ENCODE measurements at places on chromosomes 1 and 21.

- no peak for DNase-seq
Observed at GRCh38 chr1:20202166-20202565, 15.8 kb upstream of the PLA2G2C start.

DNA sequence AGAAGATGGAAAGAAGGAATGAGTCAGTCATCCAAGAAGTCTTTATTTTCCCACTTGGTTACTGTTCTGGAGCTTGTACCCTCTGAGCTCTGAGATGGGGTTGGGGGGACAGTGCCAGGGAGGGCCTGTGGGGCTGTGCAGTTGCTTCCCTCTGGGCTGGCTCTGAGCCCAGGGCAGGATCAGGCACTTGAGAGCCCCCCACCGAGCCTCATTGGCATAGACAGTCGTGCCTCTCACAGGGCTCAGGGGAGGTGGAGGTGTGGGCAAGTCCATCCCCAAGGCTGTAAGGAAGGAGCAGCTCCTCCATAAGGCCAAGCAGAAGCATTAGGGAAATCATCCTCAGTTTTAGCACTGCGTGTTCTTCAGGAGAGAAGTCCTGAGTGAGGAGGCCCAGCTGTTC lies 2.5 kb upstream of the ARL8A start:
- DNase-seq = no peak

GRCh38 chr1:160362168-160362957 lies 4.5 kb upstream of the NHLH1 start:
- DNase-seq = no peak

DNA sequence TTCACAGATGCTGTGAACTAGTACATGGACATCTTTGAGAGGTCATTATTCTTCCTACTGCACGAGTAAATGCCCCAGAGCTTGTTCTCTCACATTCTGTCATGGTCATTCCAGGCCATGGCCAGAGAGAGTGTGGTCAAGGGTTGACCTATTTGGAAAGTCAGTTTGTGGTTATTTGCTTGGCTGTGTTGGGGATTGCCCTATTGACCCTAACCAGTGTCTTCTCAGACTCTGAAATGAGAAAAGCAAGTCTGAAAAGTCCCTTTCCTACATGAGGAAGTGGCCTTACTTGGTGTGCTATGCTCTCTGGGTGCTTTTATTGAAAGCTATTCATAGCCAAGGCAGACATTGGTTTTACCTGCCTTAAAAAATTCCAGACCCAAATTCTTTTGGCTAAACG lies 26.6 kb downstream of the CLIC6 start:
- no peak for DNase-seq

DNA sequence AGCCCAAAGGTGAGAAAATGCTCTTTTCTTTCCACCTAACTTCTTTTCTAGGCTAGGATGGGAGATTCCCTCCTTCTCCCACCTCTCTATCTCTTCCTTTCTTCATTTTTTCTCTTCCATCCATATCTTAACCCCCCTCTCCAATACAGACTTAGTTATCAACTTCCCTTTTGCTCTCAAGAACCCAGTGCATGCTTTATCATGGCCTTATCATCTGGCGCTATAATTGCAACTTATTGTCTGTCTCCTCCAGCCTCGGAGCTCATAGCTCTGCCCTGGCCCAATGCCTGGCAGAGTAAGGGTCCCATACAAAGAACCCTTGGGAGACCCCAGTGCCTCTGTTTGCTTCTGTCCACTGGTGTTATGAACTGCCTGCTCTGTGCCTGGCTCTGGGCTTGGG lies 71.0 kb upstream of the NFASC start:
- no peak for DNase-seq

GRCh38 chr1:19067182-19067911 lies 110.9 kb upstream of the IFFO2 start:
- DNase-seq = no peak

GRCh38 chr1:53625766-53626520 lies 113.0 kb downstream of the GLIS1 start:
- no peak for DNase-seq

GRCh38 chr1:147080006-147080661 lies 92.1 kb downstream of the PRKAB2 start:
- no peak for DNase-seq

DNA sequence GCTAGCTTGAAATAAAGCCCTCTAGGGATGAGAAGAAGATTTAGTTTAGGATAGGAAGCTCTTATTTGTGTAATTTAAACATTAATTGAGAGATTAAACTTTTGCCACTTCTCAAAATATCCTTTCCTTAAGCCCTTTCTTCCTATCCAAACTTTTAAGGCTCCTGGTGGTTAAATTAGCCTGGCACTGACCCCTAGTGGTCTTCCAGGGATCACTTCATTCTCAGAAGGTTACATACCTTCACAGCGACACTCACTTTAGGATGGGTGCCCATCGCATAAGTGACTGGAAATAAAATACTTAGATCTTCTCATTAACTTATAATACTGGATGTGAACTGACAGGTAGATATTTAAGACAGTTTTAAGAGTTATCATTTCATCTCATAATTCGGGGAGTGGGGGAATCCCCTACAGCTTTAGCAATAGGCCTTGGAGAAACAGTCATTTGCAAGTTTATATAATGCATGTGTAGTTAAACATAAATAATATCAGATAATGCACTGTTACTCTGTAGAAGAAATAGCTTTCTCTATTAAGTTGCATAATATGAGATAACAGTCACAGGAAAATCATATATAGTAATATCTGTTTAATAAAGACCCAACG lies 7.4 kb downstream of the LHX9 start:
- DNase-seq = no peak

- DNase-seq = no peak
Observed at GRCh38 chr1:81606656-81607055, 194.1 kb upstream of the ADGRL2 start.

GRCh38 chr1:52192436-52192835 lies 50.5 kb downstream of the ZFYVE9 start:
- no peak for DNase-seq

DNA sequence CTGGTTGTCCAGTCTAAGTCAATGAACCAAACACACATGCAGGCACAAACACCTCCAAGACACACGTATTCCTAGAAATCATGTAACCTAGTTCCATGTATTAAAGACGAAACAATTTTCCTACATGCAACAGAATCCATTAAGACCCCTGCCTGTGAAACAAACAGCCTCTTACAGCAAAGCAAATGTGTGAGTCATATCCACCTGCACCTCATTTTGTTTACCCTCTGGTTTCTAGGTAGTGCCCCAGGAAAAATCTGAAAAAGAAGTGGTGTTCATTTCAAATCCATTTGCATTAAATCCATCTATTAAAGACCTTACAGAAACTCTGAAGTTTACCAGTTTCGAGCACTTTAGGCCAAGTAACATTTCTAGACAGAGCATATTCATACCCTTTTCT lies 74.1 kb downstream of the VCAM1 start:
- no peak for DNase-seq

DNA sequence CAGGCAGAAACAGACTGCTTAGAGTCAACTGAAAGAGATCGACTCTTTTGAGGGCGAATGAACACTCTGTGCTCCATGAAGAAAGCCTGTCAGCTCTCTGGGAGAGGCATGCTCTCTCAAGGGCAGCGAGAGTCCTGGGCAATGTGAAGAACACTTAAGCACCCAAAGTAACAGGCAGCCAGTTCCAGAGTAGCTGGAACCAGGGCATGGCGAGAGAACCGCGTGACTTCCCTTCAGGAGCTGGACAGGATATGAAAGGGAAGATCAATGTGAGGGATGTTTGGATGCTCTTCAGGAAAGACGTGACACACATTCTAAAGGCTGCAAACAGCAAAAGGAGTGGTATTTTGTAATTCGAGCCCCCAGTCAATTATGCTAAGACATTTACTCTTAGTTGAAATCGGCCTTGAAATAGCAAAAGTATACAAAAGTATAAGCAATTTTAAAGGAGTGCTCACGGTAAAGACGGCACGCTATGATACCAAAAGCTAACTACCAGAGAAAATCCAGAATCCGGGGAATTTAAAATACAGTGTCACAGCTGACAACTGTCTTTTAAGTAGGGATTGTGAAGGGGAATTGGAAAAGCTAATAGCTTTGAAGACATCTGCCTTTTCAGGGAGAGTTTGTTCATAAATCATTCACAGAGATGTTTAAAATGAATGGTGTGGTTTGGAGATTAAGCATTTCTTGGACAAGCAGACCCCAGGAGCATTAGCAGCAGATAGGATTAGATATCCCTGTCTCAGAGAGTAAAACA lies 20.8 kb downstream of the ADAMTS5 start:
- no peak for DNase-seq

DNA sequence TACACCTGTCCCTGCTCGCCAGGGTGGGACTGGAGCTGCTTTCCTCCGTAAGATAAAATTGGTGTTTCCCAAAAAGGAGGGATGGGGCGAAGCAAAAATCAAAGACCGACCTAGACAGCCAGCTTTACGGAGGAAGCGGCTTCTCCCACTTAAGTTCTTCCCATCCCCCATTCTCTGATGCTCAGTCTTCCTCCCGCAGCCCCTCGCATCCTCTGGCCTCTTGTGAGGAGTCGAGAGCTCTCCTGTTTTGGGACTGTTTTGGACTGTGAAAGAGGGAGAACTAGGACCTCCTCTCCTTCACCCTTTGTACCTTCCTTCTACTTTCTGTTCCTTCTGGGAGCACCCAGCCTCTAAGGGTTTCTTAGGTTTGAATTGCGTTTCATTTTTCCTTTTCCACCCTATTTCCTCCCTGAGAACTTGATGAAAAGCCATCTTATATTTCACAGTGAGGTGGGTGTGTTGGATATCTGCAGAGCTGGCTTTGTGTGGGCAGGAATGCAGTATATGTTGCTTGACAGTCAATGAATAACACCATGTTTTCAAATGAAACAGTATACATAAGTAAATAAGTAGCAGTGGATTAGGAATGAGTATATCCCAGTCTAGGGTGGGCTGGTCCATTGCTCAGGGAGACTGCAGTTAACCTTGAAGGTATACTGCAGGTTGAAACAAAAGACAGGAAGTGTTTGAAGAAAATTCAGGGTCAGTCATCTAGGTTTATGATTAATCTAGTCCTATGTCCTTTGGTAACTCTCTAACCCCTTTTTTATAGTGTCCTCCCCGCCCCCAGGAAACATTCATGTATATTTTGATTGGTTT lies 848 bp downstream of the CTTNBP2NL start:
- no peak for DNase-seq

- DNase-seq = no peak
Observed at GRCh38 chr1:222905151-222905550, 90.3 kb downstream of the DISP1 start.

DNA sequence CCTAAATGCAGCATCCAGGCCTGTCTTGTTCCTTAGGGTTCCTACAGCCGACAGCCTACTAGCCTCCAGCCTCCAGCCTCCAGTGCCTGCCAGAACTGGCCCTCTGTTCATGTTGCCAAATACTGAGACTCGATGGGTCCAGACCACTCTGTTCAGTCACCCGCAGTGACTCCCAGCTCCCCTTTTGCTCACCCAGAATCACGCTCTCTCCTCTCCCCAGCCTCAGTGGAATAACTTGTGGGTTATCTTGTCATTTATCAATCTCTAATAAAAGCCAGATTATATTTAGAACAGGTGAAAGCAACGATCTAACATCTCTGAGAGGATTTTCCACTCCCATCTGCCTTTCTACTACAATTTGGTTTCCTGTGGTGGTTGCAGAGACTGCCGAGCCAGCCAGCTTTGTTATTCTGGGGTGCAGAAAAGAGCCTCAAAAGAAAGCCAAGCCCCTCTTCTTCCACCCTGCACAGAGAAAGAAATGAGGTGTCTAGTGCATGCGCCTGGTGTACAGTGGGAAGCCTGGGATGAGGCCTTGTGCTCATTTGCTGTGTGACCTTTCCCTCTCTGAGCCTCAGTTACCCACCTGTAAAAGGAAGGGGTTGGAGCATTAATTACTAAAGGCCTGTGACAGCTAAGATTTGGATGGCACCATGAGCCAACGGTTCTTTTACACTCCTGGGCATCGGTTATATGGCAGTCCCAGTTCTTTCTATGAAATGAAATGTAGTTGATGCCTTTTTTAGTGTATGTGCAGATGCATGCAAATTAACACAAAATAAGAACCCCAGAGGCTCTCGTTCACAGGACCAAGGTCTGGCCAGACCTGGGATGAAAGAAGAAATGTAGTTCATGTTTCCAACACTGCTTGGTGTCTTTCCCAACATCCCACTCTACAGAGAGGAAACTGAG lies 42.9 kb upstream of the ID3 start:
- DNase-seq = peak; percentile 66

DNA sequence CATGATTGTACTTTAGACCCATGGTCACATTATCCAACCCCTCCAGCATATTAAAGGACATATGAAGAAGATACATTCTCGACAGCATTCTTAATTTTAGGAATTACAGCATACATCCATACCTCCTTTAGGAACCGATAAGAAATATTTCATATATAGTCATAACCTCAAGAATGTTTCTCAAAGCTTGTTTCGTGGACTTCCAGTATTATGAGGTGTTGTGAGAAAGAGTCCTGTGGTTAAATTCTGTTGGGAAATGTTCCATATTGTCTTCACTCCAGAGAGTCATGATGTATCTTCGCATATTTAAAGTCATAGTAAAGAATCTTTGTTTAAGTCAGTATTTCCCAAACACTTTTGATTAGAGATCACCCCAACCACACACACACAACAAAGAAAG lies 321.0 kb upstream of the SNX7 start:
- no peak for DNase-seq

GRCh38 chr1:228209657-228210056 lies 1.8 kb downstream of the OBSCN start:
- no peak for DNase-seq

DNA sequence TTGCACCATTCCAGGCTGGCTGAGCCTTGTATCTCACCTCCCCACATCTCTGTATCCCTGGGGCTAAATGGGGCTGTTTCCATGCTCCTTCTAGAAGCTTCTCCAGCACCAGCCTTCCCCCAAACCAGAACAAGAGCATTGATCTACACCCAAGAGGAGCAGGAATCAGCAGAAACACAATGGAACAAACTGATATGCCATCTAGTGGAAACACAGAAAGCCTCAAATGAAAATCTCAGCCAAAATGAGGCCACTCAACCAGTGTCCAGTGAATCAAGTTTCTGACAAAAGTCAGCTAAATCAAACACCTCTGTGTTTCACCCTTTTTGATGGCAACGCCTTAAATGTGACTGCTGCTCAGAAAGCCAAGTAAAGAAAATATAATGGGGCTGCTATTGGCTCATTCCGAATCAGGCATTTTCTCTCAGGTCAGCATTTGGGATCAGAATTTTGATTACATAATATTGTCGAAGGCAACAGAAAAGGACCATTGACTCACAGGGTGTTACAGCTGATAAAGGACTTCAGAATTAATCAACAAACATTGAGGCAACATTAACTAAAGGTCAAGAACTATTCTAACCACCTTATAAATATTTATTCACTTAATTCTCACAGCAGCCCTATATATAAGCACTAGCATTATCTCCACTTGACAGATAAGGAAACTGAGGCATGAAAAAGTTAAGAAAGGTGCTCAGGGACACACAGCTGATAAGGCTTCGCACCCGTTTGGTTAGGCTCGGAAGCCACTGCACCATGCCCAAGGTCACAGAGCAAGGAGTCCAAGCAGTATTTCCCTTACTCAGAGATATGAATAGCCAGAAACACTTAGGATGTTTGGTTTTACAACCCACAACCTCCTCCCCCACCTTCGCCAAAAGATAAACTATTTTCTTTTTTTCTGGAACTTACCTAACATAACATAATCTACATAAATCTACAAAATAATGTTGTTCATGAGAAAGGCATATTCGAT lies 85.8 kb upstream of the KCNJ15 start:
- no peak for DNase-seq

All from CD4-positive, alpha-beta T cell (primary cell).